Mesenteric fat pad (tissue), 1 donor: ENCODE measurements at places on chromosomes 12 and 14.

- DNase-seq, result no peak
Measured at GRCh38 chr12:30582943-30583342, 112.7 kb downstream of the IPO8 start.

GRCh38 chr14:39474416-39474911, 42.2 kb upstream of the FBXO33 start:
- DNase-seq, result no peak

DNA sequence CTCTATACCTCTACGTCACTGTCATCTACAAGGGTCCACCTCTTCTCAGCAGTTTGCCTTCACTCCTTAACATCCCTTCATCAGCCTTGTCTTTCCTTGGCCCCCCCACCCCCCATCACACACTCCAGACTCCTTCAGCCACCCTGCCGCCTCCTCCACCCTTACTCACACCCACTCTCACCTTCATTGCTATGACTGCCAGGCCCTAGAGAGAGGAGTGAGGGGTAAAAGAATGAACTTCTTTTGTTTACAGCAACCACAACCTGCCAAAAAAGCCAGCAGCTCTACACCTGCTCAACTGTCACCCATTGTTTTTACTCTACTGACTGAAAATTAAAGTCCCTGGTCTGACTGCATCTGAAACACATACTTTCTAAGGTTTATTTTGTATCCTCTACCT, 112.8 kb downstream of the DUSP6 start:
- DNase-seq, result no peak

DNA sequence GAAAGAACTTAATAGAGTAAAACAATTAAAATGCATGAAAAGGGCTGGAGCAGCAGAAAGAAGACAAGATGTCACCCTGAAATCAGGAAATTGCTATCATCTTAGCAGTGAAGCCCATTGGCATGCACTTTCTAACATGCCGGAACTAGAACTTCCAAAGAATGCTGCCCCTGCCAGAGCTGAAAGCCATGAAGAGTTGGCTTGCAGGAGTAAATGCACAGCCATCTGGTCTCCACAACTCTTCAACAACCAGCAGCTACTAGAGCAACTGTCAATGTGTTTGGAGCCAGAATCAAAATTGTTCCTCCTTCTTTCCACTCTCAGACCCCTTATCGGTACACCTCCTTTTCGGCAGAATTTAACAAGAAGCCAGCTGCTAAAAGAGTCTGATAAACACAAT, 414.1 kb downstream of the KCNH5 start:
- no peak for DNase-seq

DNA sequence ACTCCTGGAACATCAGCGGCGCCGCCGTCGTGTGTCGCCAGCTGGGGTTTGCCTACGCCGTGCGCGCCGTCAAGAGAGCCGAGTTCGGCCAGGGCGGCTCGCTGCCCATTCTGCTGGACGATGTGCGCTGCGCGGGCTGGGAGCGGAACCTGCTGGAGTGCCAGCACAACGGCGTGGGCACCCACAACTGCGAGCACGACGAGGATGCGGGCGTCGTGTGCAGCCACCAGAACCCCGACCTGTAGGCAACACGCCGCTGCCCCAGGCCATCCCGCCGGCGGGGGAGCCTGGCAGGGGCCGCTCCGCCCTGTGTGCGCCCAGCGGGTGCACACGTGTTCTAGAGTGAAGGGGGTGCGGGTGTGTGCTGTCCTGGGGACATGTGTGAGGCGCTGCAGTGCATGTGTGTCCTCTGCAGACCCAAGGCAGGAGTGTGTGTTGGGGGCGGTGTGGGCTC, 8.7 kb upstream of the CYP46A1 start:
- DNase-seq, result no peak

- DNase-seq, result no peak
Measured at GRCh38 chr12:100437038-100437841, 36.4 kb upstream of the NR1H4 start.

DNA sequence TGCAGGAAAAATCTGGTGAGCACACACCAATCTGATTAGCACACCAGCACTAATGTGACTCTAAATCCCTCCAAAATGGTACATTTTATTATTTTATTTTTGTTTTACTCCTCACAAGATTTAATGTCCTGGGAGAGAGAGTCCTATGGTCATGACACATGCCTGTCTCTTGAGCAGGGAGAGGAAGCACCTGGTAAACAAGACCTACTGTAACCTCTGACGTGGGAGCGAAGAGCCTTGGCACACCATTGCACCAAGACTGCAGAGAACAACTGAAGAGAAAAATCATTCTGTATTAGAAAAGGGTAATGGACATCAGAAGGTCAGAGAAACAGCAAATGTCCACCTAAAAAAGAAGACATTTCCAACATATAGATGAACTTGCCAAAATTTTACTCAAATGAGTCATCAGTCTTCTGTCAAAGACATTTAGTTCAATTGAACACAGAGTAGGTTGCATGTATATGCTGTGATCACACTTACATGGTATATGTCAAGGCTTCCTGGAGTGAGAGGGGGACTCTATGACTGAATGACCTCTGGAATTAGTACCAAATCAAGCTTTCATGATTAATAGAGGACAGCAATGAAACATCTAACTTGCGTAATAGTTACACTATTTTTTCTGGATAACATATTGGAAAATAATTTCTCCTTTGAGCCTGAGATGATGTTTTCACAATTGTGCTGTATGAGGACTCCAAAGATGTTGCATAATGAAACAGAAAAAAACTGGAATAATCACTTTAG, 186.9 kb upstream of the FLRT2 start:
- no peak for DNase-seq
